ENCODE measurements at places on chromosomes 1 and 21.

GRCh38 chr1:156067262-156067661 lies 6.3 kb downstream of the RAB25 start:
- no peak for DNase-seq

GRCh38 chr21:46100906-46101305 lies 3.0 kb downstream of the COL6A2 start:
- DNase-seq = no peak

GRCh38 chr1:229970714-229971113 lies 96.3 kb upstream of the GALNT2 start:
- DNase-seq = no peak

DNA sequence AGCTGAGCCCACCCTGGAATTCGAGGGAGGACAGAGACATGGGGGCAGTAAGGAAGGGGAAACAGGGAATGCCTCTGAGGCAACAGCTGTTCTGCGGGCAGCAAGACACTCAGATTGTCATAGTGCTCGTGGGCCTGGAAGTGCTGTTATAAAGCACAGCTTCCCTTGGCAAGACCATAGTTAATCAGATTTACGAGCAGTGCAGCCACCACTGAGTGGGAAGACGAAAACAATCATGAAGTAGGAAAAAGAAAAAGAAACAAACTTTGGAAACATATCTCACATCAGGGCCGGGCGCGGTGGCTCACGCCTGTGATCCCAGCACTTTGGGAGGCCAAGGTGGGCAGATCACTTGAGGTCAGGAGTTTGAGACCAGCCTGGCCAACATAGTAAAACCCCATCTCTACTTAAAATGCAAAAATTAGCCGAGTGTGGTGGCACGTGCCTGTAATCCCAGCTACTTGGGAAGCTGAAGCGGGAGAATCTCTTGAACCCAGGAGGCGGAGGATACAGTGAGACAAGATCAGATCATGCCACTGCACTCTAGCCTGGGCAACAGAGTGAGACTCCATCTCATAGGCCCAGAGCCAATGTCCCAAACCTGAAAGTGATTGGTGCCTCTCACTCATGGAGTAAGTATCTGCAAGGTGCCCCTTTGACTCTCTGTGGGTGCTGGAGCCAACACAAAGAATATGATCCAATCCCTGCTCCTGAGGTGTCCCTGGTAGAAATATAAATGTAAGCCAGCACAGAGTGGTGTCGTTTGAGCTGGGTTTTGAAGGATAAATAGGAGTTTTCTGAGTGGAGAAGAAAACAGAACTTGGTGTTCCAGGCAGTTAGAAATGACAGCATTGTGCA lies 55.6 kb upstream of the GPR153 start:
- DNase-seq = no peak

DNA sequence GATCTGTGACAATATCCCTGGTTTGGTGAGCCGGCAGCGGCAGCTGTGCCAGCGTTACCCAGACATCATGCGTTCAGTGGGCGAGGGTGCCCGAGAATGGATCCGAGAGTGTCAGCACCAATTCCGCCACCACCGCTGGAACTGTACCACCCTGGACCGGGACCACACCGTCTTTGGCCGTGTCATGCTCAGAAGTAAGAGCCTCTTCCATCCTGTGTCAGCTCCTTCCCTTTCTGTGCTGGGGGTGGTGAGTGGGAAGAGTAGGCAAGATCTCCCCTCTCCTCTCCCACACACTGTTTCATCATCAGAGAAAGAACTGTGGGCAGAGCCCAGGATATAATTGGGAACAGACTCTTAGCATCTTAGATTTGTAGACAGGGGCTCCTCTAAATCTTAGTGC lies 6.1 kb downstream of the WNT2B start:
- DNase-seq = no peak

DNA sequence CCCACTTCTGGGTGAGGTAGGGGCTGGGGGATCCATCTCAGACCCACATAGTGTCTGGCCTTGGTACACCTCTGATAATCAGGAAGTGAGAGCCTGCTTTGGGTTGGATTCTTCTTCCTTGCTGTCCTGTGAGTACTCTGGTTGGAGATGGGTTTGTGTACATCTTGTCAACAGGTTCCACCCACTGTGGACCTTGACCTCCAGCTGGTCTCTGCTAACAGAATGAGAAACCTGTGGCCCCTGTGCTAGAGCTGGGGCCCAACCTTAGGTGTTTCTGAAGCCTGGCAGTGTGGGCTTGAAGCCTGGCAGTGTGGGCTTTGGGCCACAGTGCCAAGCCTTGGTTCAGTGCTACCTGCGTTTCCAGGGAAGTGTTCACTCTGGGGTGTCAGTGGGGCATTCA lies 2.6 kb downstream of the ZBTB48 start:
- DNase-seq = no peak

DNA sequence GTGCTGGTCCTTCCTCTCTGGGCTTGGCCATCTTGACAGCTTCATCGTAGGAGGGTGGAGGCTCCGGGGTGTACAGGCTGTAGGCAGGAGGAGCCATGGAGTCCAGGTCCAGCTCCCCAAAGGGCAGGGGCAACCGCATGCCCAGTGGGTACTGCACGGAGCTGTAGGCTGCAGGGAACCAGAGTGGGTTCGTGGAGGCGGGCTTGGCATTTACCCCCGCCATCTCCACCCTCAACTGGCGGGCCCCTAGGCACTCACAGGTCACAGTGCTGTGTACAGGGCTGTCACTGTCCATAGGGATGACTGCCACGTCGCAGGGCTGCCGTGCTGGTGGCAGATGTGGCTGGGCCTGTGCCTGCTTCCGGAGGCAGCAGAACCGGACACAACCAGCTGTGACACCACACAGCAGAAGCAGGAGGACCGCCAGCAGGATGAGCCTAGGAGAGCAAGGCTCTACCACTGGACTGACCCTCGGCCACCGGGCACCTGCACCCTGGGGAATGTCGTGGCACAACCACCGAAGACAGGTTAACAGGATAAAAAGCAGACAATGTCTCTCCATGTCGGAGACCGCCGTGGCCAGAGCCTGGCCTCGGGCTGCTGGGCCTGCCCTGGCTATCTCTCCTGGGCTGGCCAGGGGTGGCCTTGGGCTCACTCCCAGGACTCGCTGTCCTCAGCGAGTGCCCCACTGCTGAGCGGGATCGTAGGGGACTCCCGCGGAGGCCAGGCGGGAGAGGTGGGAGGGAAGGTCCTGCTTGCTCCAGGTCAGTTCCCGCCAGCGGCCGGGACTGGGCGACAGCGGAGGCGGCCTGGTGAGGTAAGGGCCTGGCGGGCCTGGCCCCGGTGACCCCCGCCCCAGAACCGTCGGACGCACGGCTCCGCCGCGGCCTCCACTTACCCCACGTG lies 831 bp downstream of the TMEM52 start:
- no peak for DNase-seq
